CD8-positive, alpha-beta memory T cell (primary cell): ENCODE measurements at places on chromosomes 1 and 21. TPM values are rescaled to one million over a fixed set of nuclear protein-coding genes. Genes with fewer than 3 reads are reported as not detected.

GRCh38 chr1:116340506-116341231 is 32.4 kb upstream of the ATP1A1 start:
- DNase-seq = no peak

DNA sequence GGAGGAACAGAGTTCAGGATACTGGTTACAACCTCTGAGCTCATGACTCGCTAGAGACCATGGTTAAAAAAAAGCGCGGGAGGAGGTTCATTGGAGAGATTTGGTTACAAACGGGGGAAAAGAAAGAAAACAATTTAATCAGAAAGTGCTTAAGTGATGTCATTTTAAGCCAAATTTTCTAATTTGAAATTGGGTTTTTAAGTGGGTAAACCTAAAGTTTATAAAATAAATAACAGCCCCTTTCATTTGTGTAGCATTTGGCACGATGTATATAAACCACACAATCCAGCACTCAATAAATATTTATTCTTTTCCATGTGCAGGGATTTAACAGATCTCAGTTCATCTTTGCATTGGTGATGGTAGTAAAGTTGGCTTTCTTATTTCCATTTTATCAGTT is 7.0 kb upstream of the DPT start:
- no peak for DNase-seq

- no peak for DNase-seq
These were observed 13.6 kb upstream of the RIPK4 start for GRCh38 chr21:41780337-41781049.

DNA sequence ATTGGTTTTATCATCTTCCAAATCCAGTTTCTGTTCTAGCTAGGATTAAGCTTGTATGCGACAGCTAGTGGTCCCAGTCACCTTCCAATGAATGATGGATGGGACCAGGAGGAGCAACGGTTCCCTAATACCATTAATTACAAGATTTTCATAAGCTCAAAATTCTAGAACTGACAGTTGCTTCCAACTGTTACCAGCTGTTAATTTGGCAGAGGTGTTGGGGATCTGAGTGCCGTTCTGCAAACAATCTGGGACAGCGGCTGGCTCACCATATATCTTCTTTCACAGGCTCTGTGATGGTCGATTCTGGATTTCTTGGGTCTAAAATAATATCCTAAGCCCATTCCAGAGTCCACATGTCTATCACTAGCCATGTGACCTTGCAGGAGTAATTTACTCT is 34.5 kb upstream of the RALGPS2 start:
- DNase-seq = no peak

ALG14 gene
- 4.4 TPM for total RNA-seq

DNA sequence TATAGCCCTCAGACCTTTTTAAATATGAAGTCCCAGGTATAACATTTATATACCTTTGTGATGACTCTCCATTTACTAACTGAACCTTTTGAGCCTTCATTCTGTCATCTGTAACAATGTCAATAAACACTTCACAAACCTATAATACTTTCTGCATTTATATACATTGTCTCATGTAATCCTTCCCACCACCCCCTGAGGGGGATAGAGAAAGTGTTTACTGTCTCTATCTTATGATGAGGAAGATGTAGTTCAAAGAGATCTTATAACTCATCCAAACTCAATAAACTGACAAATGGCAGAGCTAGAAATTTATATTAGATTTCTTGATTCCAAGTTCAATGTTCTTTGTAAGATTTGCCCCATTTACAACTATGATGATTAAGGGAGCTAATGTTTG is 48.3 kb upstream of the CR2 start:
- no peak for DNase-seq

GRCh38 chr1:110616587-110616986 is 10.4 kb upstream of the KCNA2 start:
- no peak for DNase-seq

GRCh38 chr1:22229379-22229778 is 86.5 kb upstream of the WNT4 start:
- no peak for DNase-seq

DNA sequence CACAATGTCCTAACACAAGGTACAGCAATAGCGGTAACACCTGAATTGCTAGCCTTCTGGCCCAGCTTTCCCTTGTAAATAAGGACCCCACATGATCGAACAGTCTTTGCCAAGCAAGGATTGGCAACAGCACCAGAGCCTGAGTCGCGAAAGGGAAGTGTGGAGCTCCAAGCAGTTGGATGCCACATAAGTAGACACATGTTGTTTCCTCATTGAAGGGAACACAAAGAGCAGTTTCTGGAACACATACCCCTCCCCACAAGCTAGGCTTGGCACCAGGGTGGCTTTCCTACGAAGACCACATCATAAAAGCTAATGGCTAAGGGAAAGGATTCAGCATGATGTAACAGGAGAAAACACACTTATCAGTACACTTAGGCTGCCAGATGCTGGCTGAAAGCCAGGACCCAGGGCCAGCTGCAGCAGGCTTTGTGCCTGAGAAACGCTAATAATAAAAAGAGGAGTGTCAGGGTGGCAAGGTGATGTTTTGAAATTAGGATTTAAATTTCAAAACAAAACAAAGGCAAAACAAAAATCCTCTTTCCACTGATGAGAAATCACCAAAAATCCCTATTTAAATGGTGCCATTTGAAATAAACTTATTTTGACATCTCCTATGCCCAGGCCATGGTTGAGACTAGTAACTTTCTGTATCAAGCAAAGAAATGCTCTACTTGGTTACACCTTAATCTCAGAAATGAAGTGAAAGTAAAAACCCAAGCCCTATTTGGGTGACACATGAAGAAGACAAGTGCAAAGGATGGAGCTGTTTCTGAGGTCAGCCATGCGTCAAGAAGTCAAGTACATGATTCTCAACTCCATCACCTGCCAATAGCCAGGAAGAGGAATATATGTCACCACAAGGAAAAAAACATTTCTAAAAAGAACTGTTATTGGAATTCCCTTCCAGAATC is 11.9 kb upstream of the CPLANE2 start:
- no peak for DNase-seq

IGSF5 gene
- total RNA-seq = not detected
